A549 treated with dexamethasone at 1 μM for 4 hours (cell line): ENCODE measurements at places on chromosomes 1 and 21. TPM values are rescaled to one million over a fixed set of nuclear protein-coding genes. Genes with fewer than 3 reads are reported as not detected.

The MSTO1 gene
- 34.9 to 42.4 TPM (median 39.8 TPM) in 5 replicates for total RNA-seq

The RHD gene
- not detected in 5 replicates for total RNA-seq

The GBP6 gene
- total RNA-seq: not detected in 5 replicates

The TMPRSS2 gene
- total RNA-seq: 0.08 to 0.21 TPM (median 0.11 TPM) in 5 replicates
